ENCODE measurements at places on chromosomes 16 and 17.

DNA sequence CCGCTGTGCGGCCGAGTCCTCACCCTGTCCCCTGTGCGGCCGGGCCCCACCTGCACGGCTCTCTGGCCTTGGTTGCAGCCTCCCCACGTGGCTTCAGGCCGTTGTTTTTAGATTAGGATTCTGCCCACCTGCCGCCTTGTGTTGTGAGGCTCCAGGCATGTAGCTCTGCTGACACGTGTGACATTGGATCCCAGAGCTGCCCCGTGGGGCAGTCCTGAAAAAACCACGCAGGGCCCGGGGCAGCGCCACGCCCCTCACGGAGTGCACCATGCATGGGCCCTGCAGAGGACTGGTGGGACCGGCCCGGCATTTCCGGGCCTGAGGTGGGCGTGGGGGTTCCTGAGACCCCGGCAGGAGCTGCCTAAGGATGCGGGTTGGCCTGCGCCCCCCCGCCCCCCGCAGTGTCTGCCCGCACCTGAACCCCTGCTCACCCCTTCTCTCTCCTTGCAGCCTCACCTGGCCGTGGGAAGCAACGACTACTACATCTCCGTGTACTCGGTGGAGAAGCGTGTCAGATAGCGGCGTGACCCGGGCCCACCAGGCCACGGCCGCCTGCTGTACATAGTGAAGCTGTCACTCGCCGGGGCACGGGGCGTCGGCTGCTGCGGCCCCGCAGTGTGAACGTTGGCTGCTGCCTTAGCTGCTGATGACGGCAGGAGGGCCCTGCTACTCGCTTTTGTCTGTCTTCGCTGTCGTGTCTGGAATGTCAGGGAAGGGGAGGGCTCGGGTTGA lies 27.7 kb upstream of the CHMP6 start:
- no peak for DNase-seq

- DNase-seq = no peak
Measured at GRCh38 chr17:40065769-40066510, 3.2 kb downstream of the THRA start.

DNA sequence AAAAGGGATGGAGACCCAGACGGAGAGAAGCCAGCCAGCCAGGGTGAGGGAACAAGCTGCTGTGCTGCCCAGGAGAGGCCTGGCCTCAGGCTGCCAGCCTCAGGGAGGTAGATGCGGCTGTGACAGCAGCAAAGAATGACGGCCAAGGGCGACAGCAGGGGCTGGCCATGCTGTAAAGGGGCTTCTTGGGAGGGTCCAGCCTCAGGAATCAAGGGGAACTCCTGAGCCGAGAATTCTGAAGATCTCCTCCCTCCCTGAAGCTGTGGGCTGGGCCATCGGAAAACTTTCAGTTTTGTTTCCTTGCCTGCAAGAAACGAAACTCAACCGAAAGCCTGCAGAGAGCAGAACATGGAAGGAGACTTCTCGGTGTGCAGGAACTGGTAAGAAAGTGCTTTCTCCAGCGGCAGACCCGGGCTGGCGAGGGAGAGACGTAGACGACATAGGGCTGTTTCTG lies at the start of gene XAF1:
TSS of gene XAF1 (plus strand) at position 316 of the 454 bp plus-strand sequence. CDS start at position 349, 33 bp downstream.
- DNase-seq = peak; percentile 11

DNA sequence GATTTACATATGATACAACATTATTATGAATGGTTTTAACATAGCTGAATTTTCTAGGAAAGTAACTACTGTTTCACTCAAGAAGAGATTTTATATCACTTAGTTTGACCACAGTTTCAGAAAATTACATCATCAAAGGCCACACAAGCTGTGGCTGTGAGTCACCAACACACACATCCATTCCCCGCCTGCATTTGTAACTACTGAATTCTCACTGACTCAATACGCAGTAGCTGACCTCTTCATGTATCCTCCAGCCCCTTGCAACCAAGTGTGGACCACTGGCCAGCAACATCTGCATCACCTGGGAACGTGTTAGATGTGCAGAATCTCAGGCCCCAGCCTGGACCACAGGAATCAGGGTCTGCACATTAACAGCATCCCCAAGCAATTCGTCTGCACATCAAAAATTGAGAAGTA lies 197.6 kb downstream of the XYLT1 start:
- DNase-seq = no peak

DNA sequence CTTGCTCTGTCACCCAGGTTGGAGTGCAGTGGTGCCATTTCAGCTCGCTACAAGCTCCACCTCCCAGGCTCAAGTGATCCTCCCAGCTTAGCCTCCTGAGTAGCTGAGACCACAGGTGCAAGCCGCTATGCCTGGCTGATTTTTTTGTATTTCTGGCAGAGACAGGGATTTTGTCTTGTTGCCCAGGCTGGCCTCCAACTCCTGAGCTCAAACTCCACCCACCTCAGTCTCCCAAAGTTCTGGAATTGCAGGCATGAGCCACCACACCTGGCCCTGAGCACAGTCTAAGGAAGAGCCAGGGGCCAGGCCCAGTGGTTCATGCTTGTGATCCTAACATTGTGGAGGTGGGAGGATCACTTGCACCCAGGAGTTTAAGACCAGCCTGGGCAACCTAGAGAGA lies 21.8 kb upstream of the BCO1 start:
- no peak for DNase-seq

- peak; percentile 41 for DNase-seq
Measured at GRCh38 chr17:75845058-75845711, 981 bp upstream of the UNC13D start.

DNA sequence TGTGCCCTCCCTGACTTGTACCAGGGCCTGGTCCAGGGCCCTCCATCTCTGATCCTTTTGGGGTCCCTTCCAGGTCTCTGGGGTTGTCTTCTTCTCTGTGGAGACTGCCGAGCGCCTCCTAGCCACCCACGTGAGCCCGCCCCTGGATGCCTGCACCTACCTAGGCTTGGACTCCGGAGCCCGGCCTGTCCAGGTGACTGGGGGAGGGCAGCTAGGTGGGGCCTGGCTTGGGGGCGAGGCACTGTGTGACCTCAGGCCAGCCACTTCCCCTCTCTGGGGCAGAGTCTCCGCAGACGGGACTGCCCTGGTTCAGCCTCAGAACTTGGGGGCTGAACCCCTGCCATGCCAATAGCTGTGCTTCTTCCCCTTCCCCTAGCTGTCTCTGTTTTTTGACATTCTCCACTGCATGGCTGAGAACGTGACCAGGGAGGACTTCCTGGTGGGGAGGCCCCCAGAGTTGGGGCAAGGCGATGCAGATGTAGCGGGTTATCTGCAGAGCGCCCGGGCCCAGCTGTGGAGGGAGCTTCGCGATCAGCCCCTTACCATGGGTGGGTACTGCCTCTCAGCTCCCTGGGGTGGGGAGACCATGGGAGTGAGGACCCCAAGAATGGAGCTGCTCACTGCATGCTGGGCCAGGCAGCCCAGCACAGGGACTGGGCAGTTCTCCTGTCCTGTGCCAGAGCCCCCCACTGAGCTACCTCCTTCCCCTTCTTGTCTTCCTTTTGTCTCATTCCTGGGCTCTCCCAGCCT lies 14.6 kb downstream of the FCSK start:
- DNase-seq = no peak

GRCh38 chr16:49484451-49484849 lies 110.8 kb downstream of the C16orf78 start:
- DNase-seq = no peak

Measured in stimulated activated CD4-positive, alpha-beta T cell treated with anti-CD3 and anti-CD28 coated beads, Interleukin-1b, Interleukin-23, amount 100 ng/mL, for 1 hour (primary cell).